ENCODE measurements at places on chromosomes 16 and 17.

DNA sequence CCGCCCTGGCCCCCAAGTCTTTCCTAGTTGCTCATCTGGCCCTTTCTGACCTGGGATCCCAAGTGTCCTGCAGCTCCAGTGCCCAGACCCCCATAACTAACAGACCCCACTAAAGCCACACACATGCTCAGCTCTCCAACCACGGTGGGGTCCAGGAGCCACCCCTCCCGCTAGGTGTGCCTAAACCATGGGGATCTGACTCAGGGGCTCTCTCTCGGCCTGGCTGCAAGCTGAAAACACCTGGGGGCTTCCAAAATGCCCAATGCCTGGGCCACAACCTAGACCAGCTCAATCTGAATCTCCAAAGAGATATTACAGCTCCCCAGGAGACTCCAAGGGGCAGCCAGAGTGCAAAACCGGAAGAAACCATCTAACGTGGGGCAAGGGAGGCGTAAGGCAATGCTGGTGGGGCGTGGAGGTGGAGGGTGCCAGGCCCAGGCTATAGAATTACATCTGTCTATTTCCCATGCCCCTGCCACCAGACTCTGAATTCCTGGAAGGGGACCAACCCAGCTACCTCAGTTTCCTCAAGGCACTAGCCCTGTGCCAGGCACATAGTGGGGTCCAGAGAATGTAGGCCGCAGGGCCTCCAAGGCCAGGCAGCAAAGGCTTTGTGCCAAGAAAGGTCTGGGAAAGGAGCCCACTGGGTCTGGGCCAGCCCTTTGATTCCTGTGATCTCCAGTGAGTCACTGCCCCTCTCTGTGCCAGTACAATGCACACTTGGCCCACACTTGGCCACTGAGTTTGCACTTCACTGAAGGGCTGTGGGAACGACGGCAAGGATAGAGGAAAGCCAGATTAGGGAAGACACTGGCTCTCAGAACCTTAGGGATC, 3.3 kb downstream of the CD2BP2 start:
- peak; percentile 60 for DNase-seq

GRCh38 chr17:57570724-57571344, 174.3 kb downstream of the CCDC182 start:
- no peak for DNase-seq

DNA sequence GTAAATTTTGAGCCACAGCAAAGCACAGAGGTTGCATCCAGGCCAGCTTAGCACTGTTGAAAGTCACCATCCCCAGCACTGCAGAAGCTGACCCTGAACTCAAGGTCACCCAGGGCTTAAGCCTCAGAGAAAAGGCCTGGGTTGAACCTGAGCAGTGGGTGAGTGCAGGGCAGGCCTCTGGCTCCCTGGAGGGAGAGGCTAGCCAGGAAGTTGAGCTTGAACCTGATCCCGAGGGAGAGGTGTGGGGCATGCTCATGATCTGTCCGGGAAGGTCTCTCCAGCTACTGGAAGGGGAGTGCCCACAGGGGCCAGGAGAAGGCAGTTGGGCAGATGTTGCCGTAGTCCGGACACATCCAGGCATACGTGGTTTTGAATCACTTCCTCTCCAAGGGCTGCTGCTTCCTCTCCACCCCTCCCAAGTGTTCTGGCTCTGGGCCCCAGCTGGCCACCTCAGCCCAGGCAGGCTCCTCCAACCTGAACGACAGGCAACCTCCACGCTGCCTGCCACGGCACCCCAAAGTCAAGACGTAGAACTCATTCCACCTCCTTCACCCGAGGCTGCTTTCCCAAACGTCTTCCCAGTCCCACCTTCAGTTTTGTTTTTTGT, 18.4 kb downstream of the CARHSP1 start:
- peak; percentile 71 for DNase-seq

DNA sequence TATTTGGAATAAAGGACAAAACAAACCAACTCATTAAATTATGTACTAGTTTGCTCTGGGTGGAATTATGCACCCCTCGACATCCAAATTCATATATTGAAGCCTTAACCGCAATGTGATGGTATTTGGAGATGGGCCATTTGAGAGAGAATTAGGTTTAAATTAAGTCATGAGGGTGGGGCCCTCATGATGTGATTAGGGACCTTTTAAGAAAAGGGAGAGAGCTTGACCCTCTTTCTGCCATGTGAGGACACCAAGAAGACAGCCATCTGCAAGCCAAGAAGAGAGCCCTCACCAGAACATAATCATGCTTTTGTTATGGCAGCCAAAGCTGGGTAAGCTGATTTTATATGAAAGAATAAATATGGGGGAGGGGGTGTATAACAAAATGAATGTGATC, 2.0 kb downstream of the C16orf87 start:
- DNase-seq = no peak

DNA sequence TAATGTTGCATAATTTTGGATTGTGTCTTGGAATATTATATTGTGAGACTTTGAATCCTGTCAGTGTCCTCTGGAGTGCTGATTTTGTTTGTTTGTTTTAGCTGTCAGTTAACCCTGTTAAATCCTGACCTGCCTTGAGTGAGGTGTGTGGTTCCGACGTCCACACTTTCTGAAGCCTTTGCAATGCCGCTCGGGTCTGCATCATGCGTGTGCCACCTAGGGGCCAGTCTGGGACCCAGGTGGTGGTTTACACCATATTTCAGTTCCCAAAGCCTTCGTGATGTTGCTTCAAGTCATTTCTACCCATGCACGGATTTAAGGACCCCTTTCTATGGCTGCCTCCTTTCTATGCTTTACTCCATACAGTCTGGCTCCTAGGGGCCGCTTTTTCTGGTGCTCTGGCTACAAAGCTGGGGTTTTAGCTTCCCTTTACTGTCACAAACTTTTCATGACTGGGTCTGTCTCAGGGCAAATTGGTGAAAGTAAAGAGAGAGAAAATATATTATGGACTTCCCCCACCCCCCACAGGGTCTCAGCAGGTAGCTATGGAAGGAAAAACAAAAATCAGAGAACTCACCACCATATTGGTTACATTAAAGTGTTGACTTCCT, 11.4 kb upstream of the OR4D1 start:
- DNase-seq = no peak

GRCh38 chr17:57941384-57942370, 13.5 kb downstream of the CUEDC1 start:
- no peak for DNase-seq

GRCh38 chr16:84339311-84339710, 29.0 kb upstream of the ATP2C2 start:
- no peak for DNase-seq

GRCh38 chr17:11195801-11196200, 45.2 kb upstream of the SHISA6 start:
- no peak for DNase-seq

- DNase-seq = no peak
Observed at GRCh38 chr17:75649687-75650086, 16.5 kb downstream of the SMIM5 start.

- no peak for DNase-seq
Observed at GRCh38 chr16:27853101-27853500, 210.4 kb downstream of the GSG1L start.

DNA sequence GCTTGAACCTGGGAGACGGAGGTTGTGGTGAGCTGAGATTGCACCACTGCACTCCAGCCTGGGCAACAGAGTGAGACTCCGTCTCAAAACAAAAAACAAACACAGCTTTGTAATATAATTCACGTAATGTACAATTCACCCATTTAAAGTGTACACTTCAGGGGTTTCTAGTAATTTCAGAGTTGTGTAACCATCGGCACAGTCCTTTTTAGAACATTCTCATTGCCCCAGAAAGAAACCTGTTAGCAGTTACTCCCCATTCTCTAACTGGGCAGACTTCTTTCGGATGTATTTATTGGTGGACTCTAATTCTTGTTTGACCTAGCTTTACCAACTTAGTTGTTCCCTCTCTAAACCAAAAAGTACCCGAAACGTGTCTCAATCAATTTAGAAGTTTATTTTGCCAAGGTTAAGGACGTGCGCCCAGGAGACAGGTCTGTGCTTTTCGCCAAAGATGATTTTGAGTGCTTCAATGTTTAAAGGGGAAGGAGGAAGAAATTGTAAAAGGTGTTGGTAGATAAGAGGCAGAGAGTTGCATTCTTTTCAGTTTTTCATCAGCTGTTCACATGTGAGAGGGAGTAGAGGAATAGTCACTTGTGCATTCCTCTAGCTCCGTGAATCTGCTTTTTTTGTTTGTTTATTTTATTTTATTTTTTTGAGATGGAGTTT, 175.3 kb downstream of the PRKCA start:
- DNase-seq = no peak

GRCh38 chr17:1122533-1123392, 57.0 kb downstream of the ABR start:
- DNase-seq = peak; percentile 56

DNA sequence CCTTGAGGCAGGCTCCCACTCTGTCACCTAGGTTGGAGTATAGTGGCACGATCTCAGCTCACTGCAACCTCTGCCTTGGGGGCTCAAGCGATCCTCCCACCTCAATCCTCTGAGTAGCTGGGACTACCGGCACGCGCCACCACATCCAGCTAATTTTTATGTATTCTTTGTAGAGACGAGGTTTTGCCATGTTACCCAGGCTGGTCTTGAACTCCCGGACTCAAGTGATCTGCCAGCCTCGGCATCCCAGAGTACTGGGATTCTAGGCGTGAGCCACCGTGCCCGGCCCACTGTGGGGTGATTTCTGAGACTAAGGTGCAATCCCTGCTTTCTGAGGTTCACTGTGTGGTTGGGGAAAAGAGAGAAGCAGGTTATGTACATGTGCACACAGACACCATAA, 12.0 kb upstream of the SLC12A3 start:
- DNase-seq = no peak

DNA sequence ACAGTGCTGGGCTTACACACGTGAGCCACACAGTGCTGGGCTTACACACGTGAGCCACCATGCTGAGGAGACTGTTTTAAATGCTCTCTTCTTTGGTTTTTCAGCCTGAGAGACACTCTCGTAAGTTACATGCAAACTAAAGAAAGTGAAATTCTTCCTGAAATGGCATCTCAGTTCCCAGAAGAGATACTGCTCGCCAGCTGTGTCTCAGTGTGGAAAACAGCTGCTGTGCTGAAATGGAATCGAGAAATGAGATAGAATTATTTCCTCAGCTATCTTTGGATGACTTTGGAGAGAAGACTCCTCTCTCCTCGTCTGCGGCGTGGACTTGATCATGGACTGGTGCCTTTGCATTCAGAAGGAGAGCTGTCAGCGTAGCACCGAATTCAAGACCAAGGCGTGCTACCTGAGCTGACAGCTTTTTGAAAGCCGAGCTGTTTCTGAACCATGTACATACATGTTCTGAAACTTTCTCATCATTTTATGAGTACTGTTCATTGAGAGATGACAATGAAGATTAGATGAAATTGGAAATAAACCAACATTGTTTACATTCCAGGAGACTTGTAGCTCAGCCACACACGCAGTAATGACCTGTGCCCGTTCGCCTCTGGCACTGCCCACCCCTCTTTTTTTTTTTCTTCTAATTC, 21.6 kb upstream of the ENDOV start:
- no peak for DNase-seq

DNA sequence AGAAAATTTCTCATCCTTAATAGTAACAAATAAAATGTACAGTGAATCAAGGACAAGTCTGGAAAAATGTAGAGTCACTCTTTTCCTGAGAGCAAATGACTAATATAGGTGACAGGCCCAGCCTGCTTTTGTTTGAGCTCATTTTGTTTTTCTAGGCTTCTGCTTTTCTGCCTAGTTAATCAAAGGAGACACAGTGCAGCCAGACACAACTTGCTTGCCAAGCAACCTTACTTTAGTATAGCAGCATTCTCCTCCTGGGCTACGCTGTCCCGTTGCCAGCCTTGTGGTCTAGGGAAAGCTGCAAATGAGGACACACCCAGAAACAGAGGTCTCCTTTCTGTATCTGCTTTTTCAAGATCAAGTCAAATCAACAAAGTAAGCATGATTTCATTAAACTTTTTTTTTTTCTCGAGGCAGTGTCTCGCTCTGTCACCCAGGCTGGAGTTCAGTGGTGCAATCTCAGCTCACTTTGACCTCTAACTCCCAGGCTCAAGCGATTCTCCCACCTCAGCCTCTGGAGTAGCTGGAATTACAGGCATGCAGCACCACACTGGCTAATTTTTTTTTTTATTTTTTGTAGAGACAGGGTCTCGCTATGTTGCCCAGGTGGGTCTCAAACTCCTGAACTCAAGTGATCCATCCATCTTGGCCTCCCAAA, 17.2 kb downstream of the GINS3 start:
- DNase-seq = peak; percentile 40

DNA sequence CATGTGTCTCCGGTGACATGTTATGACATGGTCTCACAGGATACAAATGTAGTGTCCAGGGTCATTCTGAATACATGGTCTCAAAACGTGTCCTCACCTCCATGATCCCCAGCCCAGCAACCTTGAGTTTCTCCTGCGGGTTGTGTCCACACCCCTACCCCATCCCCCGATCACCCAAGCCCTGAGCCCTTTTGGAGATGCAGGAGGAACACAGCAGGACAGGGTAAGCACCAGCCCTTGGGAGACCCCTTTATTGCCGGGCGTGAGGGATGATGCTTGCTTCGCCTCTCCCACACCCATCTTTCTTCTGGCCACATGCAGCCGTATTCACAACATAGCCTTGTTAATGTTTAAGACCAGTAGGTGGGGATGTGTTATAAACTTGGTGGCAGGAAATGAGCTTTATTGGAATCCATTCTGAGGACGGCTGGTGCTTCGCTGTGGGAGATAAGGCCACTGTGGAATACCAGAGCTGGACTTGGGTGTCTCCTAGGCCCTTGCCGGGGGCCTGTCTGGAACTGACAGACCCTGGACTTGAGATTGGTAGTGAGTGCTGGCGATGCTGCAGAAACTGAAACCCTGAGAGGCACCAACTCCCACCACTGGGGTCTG, 5.5 kb downstream of the TMEM132E start:
- no peak for DNase-seq

DNA sequence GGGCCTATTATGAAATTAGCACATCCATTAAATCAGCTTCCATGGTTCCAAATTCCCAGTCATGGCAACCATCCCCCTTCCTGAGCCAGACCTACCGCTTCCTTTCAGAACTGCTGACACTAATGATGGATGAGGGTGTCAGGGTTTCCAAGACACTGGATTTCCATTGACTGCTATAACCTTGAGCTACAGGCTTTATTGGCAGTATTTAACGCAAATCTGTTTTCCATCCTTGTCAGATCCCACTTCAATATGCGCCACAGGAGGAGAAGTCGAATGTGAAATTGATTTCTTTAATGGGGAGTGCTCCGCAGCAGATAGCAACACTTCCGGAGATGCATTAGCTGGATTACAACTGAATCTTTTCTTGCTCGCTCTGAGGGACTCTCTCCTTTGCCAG, 197.1 kb downstream of the HS3ST4 start:
- no peak for DNase-seq

GRCh38 chr17:49976163-49976827, 7.3 kb downstream of the DLX4 start:
- no peak for DNase-seq

- DNase-seq = peak; percentile 53
Observed at GRCh38 chr17:7136266-7136877, 21.8 kb upstream of the ASGR2 start.

GRCh38 chr17:31286587-31286986, 10.5 kb downstream of the OMG start:
- DNase-seq = no peak
